ENCODE measurements at places on chromosomes 3 and 15.

- no peak for DNase-seq
Observed at GRCh38 chr3:104392327-104392726, 974.4 kb upstream of the ALCAM start.

GRCh38 chr3:58414538-58415197 is 19.0 kb downstream of the PDHB start:
- DNase-seq: peak; percentile 85

DNA sequence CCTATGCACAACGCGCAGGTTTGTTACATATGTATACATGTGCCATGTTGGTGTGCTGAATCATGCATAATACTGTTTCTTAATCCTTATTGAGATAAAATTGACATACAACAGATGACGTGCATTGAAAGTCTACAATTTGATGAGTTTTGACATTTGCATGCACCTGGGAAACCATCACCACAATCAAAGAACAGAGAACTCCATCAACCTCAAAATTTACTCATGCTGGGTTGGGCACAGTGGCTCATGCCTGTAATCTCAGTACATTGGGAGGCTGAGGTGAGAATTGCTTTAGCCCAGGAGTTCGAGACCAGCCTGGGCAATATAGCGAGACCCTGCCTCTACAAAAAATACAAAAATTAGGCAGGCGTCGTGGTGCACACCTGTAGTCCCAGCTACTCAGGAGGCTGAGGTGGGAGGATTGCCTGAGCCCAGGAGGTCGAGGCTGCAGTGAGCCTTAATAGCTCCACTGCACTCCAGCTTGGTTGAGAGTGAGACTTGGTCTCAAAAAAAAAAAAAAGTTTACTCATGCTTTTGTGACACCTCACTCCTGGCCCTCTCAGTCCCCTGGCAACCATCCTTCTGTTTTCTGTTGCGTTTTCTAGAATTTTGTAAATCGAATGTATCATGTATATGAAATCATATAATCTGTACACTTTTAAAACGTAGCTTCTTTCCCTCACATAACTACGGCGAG is 56.6 kb downstream of the BHLHE40 start:
- DNase-seq: no peak

- peak; percentile 75 for DNase-seq
Observed at GRCh38 chr15:101014921-101015841, 96.0 kb downstream of the LRRK1 start.

- DNase-seq: peak; percentile 9
Observed at GRCh38 chr15:77513226-77513625, 92.5 kb downstream of the HMG20A start.

GRCh38 chr15:66071160-66071920 is 182.2 kb downstream of the MEGF11 start:
- no peak for DNase-seq

DNA sequence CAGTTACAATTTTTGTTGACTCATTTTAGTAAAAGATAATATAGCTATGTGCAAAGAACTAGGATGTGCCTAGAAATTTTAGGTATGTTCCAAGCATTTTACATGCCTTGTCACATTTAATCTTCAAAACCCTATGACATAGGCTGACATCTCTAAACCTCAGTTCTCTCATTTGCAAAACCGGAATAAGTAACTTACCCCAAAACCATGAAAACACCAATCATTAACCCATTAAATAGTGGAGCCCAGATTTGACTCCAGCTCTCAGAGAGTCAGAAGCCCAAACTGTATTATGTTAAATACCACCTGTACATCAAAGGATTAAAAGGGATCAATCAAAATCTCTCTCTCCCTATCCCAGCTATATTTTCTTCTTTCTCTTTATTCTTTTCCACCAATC is 36.6 kb downstream of the GSK3B start:
- no peak for DNase-seq

DNA sequence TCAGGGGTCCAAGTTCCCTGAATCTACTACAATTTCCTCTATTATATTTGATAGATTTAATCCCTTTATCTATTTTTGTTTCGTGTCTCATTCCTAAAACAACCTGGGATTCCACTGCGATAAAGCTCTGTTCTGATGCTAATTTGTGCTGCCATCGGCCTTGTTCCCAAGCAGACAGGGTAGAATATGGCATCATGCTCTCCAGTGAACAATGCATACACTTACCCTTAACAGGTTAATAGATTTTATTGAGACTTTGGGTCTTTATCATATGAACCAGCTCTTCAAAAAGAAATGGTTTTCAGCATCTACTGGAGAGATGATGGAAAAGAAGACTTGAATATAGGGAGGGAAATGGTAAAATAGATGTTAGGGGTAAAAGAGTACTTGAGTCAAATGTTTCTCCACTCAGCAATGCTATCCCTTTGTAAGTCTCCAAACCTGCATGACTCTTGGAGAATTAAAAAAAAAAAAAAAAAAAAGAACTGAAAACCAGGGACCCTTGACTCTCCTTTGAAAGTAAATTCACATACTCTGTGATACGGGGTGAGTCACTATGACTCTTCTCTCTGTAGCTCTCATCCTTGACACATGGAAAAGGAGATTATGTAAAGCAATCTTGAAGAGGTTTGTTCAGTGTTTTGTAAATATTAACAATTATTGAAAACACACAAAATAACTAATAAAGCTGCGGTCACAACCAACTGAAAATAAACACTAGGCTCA is 268.8 kb downstream of the ZBTB20 start:
- peak; percentile 46 for DNase-seq

DNA sequence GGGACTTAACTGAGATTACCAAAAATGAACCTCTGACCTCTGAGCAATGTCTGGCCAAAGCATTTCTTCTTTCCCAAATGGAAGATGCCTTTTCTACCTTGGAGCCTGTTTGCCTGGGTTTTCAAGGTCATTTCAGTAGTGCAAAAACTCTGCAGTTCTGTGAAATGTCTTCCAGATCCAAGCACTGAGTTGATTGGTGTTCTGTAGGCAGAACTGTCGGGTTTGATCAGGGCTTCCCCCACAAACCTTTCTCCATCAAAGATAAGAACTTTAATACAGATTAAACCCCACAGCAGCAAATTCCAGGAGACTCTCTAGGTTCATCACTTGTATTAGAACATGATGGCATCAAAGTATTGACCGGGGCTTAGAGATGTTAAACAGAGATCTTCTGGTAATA is 192.7 kb upstream of the TOPAZ1 start:
- no peak for DNase-seq

- no peak for DNase-seq
Observed at GRCh38 chr3:54304877-54305276, 182.5 kb downstream of the CACNA2D3 start.

- no peak for DNase-seq
Observed at GRCh38 chr3:87780811-87781210, 278.0 kb downstream of the CGGBP1 start.

- no peak for DNase-seq
Observed at GRCh38 chr3:113534365-113534764, 2.0 kb downstream of the SIDT1 start.

- DNase-seq: no peak
Observed at GRCh38 chr3:171491361-171491760, 31.2 kb upstream of the TNIK start.

DNA sequence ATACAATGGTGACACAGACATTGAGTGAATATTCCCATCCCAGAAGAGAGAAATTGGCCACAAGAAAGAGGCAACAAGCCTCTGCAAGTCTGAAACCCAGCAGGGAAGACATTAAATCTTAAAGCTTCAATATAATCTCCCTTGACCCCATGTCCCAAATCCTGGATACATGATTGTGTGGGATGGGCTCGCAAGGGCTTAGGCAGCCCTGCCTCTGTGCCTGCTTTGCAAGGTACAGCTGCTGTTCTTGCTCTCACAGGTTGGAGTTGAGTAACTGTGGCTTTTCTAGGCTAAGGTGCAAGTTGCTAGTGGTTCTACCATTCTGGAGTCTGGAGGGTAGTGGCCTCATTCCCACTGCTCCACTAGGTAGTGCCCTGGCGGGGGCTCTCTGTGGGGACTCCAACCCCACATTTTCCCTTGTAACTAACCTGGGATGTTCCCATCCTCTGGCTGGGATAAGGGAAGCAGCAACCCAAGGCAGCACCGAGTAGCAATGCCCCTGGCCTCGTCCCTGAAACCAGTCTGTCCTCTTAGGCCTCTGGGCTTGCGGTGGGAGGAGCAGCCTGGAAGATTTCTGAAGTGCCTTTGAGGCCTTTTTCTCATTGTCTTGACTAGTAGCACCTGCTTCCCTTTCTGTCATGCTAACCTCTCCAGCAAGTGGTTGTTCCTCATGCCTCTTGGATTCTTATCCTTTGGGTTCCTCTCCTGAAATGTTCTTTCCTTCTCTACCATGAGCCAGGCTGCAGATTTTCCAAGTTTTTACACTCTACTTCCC is 90.0 kb downstream of the FAM174B start:
- no peak for DNase-seq

GRCh38 chr15:84759018-84759417 is 10.6 kb downstream of the ZNF592 start:
- DNase-seq: no peak

Data from PC-3 (cell line).